ENCODE measurements at places on chromosomes 11 and 22. TPM values are rescaled to one million over a fixed set of nuclear protein-coding genes. Genes with fewer than 3 reads are reported as not detected.

DNA sequence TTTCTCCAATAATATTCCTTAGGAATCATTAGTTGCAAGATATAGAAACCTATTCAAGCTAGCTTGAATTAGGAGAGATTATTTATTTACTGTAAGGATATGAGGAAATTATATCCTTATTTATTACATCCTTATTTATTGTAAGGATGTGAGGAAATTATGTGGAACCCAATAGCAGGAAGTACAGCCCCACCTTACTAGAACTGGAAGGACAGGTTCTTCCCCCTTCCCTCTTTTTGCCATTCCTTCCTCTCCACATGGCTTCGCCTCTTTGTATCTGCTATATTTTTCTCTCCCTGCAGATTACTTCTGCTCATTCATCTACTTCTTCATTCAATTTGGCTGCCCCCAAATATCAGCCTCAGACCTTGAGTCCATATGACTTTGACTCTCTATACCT is 49.5 kb upstream of the B3GNT6 start:
- no peak for DNase-seq

DNA sequence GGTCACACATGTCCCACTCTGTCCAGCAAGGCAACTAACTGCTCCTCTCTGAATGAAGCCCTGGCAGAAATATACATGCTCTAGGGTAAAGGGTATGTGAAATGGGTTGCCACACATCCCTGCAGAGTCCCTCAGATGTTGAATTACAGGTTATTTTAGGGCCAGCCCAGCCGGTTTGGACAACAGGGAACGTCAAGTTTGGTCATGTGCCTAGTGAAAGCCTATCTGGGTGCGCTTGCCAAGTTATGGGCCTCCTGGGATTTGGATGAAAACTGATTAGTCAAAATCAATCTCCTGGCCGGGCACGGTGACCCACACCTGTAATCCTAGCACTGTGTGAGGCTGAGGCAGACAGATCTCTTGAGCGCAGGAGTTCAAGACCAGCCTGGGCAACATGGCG is 10.4 kb downstream of the AP1B1 start:
- DNase-seq = no peak

DNA sequence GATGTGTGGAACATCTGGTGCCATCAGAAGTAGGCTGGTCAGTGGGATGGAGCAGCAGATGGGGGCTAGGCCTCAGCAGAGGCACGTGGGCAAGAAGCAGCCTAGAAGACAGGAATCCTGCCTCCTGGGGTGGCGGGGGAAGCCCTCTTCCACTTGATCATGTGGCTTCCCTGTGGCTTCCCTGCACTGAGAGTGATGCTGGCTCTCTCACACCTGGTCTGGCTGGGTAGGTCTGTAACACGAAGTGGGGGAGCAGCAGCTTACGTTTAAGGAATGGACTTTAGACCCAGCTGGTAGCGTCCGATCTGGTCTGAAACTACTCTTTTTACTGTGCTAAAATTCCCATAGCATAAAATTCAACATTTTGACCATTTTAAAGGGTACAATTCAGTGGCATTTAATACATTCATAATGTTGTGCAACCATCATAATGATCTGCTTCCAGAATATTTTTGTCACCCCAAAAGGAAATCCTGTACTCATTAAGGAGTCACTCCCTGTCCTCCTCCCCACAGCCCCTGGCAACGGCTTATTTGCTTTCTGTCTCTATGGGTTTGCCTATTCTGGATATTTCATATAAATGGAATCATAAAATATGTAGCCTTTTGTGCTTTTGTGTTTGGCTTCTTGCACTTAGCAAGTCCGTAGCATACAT is 21.7 kb downstream of the PTPN5 start:
- no peak for DNase-seq

- DNase-seq = no peak
Observed at GRCh38 chr11:123302751-123303195, 107.7 kb upstream of the CLMP start.

DNA sequence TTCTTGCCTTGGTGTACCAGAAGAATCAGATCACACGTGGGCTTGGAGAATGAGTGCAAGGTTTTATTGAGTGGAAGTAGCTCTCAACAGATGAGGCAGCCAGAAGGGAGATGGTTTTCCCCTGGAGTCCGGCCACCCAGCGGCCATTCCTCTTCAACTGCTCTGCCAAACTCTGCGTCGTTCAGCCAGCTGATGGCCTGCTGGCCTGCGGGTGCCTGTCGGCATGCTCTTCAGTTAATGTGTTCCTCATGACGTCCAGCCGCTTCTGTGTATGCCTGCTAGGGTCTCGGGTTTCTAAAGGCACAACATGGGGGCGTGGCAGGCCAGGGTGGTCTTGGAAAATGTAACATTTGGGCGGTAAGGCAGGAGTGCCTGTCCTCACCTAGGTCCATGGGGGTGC is 487.9 kb upstream of the LRRC4C start:
- DNase-seq = no peak

- no peak for DNase-seq
Observed at GRCh38 chr11:35751664-35752061, 89.1 kb downstream of the TRIM44 start.

The RAB36 gene
- 6.8 TPM for polyA plus RNA-seq

The MUC2 gene
- 0.18 TPM for polyA plus RNA-seq

The BAIAP2L2 gene
- polyA plus RNA-seq = 8.4 TPM

The MAJIN gene
- polyA plus RNA-seq = not detected

The SCUBE2 gene
- polyA plus RNA-seq = 12.5 TPM

All from left renal pelvis (tissue), 4 donors.